ENCODE measurements at places on chromosomes 1 and 21.

GRCh38 chr1:234701737-234702341 lies 91.9 kb upstream of the IRF2BP2 start:
- DNase-seq = no peak

- DNase-seq = no peak
Observed at GRCh38 chr21:21297211-21297610, 299.0 kb downstream of the NCAM2 start.

GRCh38 chr1:58884706-58885661 lies 101.1 kb upstream of the JUN start:
- no peak for DNase-seq

GRCh38 chr1:111743679-111744101 lies 4.5 kb upstream of the INKA2 start:
- DNase-seq = no peak

GRCh38 chr1:31651089-31651420 lies 6.4 kb upstream of the PEF1 start:
- no peak for DNase-seq

GRCh38 chr1:40162753-40163441 lies 1.7 kb downstream of the RLF start:
- no peak for DNase-seq

DNA sequence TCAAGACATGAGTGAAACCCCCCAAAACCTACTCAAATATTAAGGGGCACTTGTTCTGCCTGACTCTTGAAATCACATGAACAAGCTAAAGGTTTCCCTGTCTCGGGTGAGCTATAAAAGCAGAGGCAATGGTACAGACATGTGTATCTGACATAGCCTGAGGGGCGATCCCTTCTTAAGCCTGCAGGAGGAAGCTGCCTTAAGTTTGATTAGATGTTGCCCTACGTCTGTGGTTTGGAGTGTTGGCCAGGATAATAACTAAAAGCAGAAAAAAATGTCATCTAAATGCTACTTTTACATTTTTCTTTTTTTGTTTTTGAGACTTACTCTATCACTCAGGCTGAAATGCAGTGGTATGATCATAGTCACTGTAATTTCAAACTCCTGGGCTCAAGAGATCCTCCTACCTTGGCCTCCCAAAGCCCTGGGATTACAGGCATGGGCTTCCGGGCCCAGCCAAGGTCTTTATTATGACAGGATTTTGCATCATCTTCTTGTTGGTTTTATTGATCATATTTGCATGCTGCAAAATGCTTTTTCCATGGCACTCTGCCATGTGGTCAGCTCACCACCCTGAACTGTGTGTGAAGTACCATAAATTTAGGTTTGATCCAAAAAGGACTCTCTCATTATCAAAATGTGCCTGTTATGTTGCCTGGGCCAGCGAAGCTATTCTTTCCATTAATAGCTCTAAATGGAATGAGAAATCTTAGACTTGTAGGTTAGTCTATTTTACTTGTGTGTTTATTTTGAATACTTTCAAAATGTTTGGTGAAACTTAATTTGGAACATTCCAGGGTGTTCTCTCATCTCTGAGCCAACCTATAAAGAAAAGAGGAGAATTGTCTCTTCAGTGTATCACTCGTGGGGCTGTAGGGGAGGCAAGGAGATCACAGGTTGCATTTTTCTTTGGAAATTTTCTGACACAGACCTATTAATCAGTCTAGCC lies 15.0 kb upstream of the HMGN1 start:
- no peak for DNase-seq

- DNase-seq = no peak
Observed at GRCh38 chr1:79204779-79205479, 198.4 kb upstream of the ADGRL4 start.

DNA sequence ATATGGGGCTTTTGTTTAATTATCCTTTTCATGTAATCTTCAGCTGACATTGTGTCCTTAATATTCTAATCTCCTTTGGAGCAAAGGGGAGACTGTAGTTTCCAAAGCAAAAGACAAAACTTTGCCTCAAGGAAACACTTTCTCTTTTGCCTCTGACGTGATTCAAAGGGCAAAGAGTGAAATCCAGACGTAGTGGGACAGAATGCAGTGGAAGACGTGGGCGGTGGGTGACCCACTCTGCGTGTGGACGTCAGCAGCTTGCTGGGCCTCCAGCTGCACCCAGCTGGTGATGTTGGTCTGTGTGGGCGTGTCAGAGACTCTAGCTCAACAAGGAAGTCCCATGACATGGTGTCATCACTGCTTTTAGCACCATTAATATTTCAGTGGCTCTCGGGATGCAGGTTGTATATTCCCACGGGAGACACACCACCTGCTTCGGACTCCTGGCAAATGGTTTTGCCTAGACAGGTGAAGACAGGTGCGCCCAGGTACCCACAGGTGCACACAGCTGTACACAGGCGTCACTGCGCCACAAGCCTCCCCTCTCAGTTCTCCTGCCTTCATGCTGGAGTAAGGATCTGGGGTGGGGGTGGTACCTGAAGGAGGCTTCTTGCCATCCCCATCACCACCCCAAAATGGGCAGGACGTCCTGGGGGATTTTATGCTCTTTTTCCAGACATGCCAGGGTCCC lies 292.1 kb upstream of the VAMP3 start:
- DNase-seq = no peak
